ENCODE measurements at places on chromosomes 6 and 20.

DNA sequence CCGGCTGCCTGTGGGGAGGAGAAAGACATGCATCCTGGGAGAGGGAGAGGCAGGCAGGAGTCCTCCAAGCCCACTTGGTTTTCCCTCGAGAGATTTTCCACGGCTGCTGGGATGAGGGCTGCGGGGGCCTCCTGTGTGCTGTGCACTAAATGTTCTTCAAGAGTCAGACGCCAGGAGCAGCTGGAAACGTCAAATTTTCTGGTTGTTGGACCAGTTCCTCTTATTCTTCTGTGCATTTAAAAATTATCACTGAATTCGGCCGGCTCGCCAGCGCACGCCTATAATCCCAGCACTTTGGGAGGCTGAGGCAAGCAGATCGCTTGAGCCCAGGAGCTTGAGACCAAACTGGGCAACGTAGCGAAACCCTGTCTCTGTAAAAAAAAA lies 32.8 kb upstream of the NTSR1 start:
- no peaks in the 10 kb centered on the region for H3K36me3 ChIP-seq
- H3K27ac ChIP-seq = no peak overlapping the region
- H3K4me1 ChIP-seq = no peaks in the 10 kb centered on the region
- no peak for DNase-seq

DNA sequence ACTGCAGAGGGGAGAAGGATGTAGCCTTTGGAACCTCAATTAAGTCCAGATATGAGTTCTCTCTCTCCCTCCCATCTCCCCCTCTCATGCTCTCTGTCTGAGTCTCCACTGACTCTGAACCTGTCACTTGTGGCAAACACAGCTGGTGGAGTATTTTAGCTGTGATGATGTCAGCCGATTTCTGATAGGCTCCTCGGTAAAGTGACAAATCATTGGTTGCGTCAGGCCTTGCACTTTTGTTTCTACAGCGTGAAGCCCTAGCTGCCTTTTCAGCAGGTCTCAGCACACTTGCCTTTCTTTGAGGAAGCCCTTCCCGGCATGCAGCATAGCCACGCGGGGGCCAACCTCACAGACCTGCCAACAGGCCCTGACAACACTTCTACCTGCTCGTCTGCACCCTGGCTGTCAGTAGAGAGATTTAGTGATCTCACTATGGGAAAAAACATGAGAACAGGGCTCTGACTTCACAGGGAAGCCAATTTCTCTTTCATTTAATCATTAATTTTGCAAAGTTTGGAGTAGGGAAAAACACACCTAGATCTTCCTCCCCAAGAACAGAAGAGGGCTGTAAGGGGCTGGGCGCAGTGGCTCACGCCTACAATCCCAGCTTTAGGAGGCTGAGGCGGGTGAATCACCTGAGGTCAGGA lies 84.4 kb downstream of the GMPR start:
- H3K36me3 ChIP-seq = peaks cover 20% of the 10 kb centered on the region
- H3K4me3 ChIP-seq = no peak overlapping the region
- H3K27ac ChIP-seq = peak overlapping the region; percentile 87
- peak; percentile 94 for DNase-seq

DNA sequence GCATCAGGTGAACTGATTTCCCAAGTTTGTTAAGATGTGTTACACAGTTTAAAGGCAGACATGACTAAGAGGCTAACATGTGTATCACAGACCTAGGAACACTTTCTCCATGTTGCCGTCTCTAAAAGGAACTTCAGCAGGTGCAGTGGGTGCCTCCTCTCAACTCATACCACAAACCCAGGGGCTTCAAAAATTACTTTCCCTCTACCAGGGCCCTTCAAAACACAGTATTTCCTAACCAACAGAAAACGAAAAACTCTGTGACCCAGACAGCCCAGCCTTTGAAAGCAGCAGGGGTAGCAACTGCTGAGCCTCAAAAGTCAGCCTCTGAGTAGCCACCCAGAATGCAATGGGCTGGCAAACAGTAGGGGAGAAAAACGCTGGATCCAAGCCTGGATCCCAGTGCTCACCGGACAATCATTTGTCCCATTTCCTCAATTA lies 28.5 kb downstream of the B4GALT5 start:
- no peaks in the 10 kb centered on the region for H3K27me3 ChIP-seq
- H3K27ac ChIP-seq = peak overlapping the region; percentile 24
- no peaks in the 10 kb centered on the region for H3K36me3 ChIP-seq

GRCh38 chr20:51444467-51444866 lies 98.1 kb downstream of the NFATC2 start:
- no peak for DNase-seq
- no peaks in the 10 kb centered on the region for H3K36me3 ChIP-seq
- peaks cover 44% of the 10 kb centered on the region for H3K4me1 ChIP-seq
- no peaks in the 10 kb centered on the region for H3K27me3 ChIP-seq
- H3K27ac ChIP-seq = no peak overlapping the region

GRCh38 chr20:10793766-10794165 lies 120.0 kb upstream of the JAG1 start:
- no peaks in the 10 kb centered on the region for H3K27me3 ChIP-seq
- H3K4me3 ChIP-seq = no peak overlapping the region
- no peak for DNase-seq
- no peak overlapping the region for H3K27ac ChIP-seq
